ENCODE measurements at places on chromosomes 13 and 19. TPM values are rescaled to one million over a fixed set of nuclear protein-coding genes. Genes with fewer than 3 reads are reported as not detected.

KIR3DL2 gene
- total RNA-seq, result not detected

DNA sequence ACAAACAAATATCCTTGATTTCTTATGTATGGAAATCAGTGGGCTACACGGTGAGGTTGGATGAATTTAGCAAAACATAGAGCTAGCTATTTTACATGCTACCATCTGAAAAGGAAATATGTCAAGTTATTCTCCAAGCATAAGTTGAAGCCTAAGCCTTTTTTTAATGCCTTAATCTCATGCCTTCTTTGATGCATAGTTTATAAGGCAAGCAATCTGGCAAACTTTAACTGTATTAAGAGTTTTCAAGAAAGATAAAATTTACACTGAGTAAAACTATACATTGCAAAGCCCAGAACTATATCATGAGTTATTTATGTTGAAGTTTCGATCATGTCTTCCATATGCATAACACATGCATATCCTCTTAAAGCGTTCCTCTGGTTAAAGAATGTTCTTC lies 85.0 kb upstream of the ATXN8OS start:
- no peak overlapping the region for H3K27ac ChIP-seq
- no peaks in the 10 kb centered on the region for H3K36me3 ChIP-seq
- H3K4me1 ChIP-seq, result no peaks in the 10 kb centered on the region
- no peak overlapping the region for H3K4me3 ChIP-seq
- H3K27me3 ChIP-seq, result no peaks in the 10 kb centered on the region

- peaks cover 46% of the 10 kb centered on the region for H3K27me3 ChIP-seq
- H3K36me3 ChIP-seq, result no peaks in the 10 kb centered on the region
- H3K4me1 ChIP-seq, result peaks cover 6% of the 10 kb centered on the region
- no peak overlapping the region for H3K27ac ChIP-seq
- peak overlapping the region; percentile 70 for H3K4me3 ChIP-seq
These were observed 28.5 kb upstream of the PARP4 start for GRCh38 chr13:24541127-24541475.

DNA sequence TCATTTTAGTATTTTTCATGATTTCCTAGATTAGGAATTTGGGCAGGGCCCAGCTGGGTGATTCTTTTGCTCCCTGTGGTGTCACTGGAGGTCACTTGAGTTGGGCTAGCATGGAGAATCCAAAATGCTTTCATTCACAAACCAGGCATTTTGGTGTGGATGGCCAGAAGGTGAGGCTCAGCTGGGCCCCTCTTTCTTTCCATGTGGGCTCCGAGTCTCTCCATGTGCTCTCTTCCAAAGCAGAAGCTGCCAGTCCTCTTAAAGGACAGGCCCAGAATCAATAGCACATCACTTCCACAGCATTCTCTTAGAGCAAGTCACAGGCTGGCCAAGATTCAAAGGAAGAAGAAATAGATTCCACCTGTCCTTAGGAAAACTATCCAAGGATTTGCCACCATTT lies 21.8 kb upstream of the IGLON5 start:
- no peaks in the 10 kb centered on the region for H3K36me3 ChIP-seq
- H3K27ac ChIP-seq, result no peak overlapping the region
- H3K4me1 ChIP-seq, result no peaks in the 10 kb centered on the region
- no peak overlapping the region for H3K4me3 ChIP-seq

Measured in activated naive CD4-positive, alpha-beta T cell treated with anti-CD3 and anti-CD28 coated beads for 36 hours (primary cell).